Activated effector memory CD4-positive, alpha-beta T cell treated with anti-CD3 and anti-CD28 coated beads, Interleukin-2, amount 50 U/mL, for 16 hours (primary cell): ENCODE measurements at places on chromosomes 2 and 18.

- DNase-seq = no peak
These were observed 757.7 kb downstream of the EPHA4 start for GRCh38 chr2:220814441-220814840.

GRCh38 chr18:78138983-78139496, 840.6 kb upstream of the SALL3 start:
- DNase-seq = no peak

DNA sequence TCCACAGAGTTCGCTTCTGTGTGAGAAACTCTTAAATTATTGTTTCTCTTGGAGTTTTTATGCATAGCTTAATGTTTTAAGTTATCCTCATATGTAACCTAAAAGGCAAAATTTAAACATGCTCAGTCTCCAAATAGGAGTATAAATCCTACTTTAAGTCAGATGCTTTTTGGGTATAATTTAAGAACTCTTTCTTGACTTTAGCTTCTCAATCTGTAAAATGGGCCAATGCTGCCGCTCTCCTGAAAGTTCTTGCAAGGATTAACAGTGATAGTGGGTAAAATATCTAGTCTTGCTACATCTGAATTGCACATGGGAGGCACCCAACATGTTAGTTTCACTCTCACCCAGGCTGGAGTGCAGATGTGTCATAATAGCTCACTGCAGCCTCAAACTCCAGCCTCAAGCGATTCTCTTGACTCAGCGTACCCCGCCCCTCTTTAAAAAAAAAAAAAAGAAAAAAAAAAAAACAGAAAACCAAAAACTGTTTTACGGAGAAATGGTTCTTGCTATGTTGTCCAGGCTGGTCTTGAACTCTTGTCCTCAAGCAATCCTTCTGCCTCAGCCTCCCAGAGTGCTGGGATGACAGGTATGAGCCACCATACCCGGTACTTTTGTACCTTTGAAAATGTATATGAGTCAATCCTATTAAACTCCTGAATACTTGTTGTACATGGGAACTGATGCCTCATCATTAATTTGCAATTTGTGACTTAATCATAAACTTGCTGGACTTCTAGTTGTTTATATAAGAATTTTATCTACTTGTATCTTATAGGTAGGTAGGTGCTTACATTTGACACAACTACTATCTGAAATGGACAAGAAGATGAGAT, 1.8 kb downstream of the FBXO48 start:
- DNase-seq = peak; percentile 78

GRCh38 chr18:75351409-75351808, 76.1 kb downstream of the SMIM21 start:
- DNase-seq = peak; percentile 4

DNA sequence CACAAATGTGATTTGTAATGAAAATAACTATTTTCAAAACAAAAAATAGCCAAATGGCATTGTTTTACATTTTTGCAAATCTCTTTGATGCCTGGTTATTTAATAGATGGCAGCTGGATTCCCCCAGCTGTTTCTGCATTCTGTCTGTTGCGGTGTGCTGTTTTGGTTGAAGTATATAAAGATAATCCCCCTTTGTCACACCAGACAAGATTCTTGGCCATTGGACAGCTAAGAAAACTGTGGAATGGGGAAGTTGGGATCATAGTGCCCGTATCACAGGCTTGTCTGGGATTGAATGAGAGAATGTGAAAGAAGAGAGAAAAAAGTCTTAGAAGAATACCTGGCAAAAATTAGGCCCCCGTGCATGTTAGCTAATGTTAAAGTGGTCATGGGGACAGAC, 19.5 kb upstream of the LYPD6B start:
- no peak for DNase-seq

DNA sequence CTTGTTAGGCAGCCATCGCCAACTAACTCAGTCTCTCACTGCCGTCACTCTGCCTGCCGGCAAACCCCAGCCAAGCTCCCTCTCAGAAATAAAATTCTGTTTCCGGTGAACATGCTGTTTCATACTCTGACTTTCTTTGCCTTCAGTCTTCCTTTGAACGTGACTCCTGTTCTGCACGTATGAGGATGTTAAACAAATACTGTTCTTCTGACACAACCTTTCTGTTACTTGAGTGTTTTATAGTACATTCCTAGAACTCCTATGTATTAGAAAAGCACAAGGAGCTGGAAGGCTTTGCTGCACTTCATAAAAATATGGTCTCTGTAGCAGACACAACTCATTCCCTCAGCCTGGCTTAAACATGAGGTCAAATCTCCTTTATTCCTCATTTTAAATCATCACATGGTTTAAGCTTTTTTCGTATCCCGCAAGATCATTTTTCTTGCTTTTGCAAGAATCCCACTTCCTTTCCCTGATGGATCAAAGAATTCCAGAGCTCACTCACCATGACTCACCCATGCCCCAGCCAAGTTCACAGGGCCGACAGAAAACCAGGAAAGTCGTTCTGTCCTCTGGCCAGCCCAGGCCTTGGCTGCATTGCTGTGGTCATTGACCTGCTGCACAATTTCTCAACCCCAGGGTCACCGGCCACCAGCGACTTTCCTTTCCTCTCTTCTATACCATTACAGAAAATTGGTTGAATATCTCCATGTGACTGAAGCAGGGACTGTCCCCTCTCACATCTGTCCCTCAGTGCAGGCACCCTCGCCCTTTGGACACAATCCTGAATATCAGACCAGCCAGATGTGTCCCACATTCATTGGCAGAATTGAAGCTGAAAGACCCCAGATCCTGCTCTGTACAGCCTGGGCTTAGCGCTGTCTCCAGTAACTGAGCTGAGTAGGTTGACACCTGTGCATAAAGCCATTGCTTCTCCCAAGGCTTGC, 183.1 kb upstream of the ARL4C start:
- no peak for DNase-seq

DNA sequence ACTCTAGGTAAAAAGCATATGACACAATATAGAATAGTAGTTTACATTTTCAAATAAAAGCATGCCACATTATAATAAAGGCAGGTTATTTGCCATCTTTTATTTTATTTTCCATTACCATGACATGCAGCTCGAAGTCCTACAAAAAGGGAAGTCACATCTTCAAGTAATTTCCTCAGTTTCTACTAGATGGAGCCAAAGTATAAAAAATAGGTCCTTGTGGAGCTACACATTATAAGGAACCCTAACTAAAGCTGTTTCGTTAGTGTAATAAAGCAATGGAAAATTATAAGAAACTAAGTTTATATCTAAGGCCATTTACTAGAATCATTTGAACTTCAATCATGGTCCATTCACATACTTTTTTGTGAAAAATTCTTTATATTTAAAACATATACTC, 674.5 kb downstream of the KCNJ3 start:
- no peak for DNase-seq
